ENCODE measurements at places on chromosomes 12 and 14. TPM values are rescaled to one million over a fixed set of nuclear protein-coding genes. Genes with fewer than 3 reads are reported as not detected.

The KLHDC1 gene
- polyA plus RNA-seq: 0.65 TPM

The FBXW8 gene
- polyA plus RNA-seq: 6.4 TPM

The TUBA1A gene
- polyA plus RNA-seq: 89.7 TPM

The PGF gene
- 10.0 TPM for polyA plus RNA-seq

The MANSC4 gene
- polyA plus RNA-seq: not detected

The TNS2 gene
- 138 TPM for polyA plus RNA-seq

The SIVA1 gene
- 164 TPM for polyA plus RNA-seq

The WNT5B gene
- polyA plus RNA-seq: 2.8 TPM

The AMN gene
- polyA plus RNA-seq: 15.0 TPM

The AMN1 gene
- 14.3 TPM for polyA plus RNA-seq

The KITLG gene
- 13.7 TPM for polyA plus RNA-seq

The TEX52 gene
- not detected for polyA plus RNA-seq

The ANKRD33 gene
- 0.50 TPM for polyA plus RNA-seq

The PTPRO gene
- 2.7 TPM for polyA plus RNA-seq

The C12orf42 gene
- 0.03 TPM for polyA plus RNA-seq

The ARHGEF25 gene
- polyA plus RNA-seq: 10.4 TPM

The TNFRSF1A gene
- 182 TPM for polyA plus RNA-seq

The SEL1L gene
- 13.2 TPM for polyA plus RNA-seq

The CLEC4D gene
- polyA plus RNA-seq: 0.61 TPM

The TMEM117 gene
- 1.2 TPM for polyA plus RNA-seq

The ETNK1 gene
- 28.6 TPM for polyA plus RNA-seq

The CDCA3 gene
- 2.2 TPM for polyA plus RNA-seq

The FICD gene
- 9.3 TPM for polyA plus RNA-seq

Measured in lung (tissue), 17 donors.